Astrocyte (in vitro differentiated cells and primary cell): ENCODE measurements at places on chromosomes 4 and X.

DNA sequence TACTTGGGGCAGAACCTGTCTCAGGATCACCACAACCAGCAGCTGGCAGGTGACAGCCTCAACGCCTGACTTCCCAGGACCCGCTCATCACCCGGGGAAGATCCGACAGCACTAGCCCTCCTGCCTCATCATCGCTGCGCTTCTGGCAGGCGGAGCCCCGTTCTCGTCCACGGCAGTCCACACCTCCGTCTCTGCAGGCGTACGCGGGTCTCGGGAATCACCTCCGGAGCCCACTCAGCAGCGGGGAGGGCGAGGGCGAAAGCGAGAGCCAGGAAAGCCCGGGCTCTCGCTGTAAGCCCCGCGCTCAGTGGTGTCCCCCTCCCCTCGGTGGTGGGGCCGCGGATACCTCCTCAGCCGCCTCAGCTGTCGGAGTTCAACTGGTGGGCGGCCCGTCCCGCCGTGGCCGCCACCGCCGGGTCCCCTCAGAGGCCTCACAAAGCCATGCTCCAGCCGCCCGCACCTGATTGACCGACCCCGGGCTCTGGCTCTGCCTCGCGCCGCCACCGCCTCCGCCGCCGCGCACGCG is 518 bp upstream of the CNKSR2 start:
- DNase-seq, result no peak
- H3K4me1 ChIP-seq, result peaks cover 5% of the 10 kb centered on the region
- H3K4me3 ChIP-seq, result peak overlapping the region; percentile 62
- no peaks in the 10 kb centered on the region for H3K36me3 ChIP-seq

DNA sequence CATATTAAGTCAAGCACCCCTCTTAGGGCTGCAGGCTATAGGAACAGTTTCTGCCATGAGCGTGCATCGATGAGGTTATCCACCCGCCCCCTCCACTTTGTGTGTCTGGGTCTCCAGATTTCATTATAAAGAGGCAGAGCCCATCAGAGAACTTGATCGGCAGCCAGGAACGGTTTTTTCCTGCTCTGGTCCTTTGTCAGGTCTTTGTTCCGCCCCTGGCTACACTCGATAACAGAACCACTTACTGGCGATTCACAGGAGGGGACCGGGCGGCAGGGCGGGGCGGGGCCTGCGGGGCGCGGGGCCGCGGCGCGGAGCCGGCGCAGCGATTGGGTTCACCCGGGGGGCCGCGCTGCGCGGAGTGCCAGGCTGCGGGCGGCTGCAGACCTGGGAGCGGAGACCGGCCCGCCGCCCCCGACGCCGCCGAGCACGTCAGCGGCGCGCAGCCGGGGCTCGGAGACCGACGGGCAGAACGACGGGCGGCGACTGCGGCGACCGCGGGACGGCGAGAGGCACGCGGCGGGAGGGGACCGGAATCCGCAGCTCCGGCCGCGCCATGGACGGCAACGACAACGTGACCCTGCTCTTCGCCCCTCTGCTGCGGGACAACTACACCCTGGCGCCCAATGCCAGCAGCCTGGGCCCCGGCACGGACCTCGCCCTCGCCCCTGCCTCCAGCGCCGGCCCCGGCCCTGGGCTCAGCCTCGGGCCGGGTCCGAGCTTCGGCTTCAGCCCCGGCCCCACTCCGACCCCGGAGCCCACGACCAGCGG is at the start of gene SLC10A4:
Gene SLC10A4, plus strand, starts transcription at position 338 of the 771 bp plus-strand sequence. Its CDS starts 219 bp downstream, at position 557.
- no peaks in the 10 kb centered on the region for H3K36me3 ChIP-seq
- H3K4me1 ChIP-seq, result no peaks in the 10 kb centered on the region
- H3K27ac ChIP-seq, result no peak within 1 kb of the TSS

DNA sequence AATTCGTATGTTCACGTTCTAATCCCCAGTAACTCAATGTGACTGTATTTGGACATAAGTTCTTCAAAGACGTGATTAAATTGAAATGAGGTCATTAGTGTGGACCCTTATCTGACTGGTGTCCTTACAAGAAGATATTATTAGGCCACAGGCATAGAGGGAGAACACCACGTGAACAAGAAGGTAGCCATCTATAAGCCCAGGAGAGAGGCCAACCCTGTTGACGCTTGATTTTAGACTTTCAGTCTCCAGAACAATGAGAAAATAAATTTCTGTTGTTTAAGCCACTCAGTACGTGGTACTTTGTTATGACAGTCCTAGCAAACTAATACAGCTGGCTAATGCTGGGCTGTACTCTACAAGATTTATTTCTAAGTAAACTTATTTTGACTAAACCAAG is 1.5 kb upstream of the EIF1AX start:
- H3K4me3 ChIP-seq, result no peak overlapping the region
- no peak overlapping the region for H3K27ac ChIP-seq
- DNase-seq, result no peak
- H3K4me1 ChIP-seq, result peaks cover 12% of the 10 kb centered on the region
- peaks cover 7% of the 10 kb centered on the region for H3K36me3 ChIP-seq

GRCh38 chr4:37648084-37648817 is 37.9 kb downstream of the RELL1 start:
- peaks cover 8% of the 10 kb centered on the region for H3K4me1 ChIP-seq
- no peaks in the 10 kb centered on the region for H3K27me3 ChIP-seq
- DNase-seq, result peak; percentile 83
- no peak overlapping the region for H3K27ac ChIP-seq
- no peak overlapping the region for H3K4me3 ChIP-seq

- H3K4me3 ChIP-seq, result no peak overlapping the region
- no peaks in the 10 kb centered on the region for H3K4me1 ChIP-seq
- no peaks in the 10 kb centered on the region for H3K36me3 ChIP-seq
- peak; percentile 34 for DNase-seq
- no peaks in the 10 kb centered on the region for H3K27me3 ChIP-seq
- H3K27ac ChIP-seq, result no peak overlapping the region
Observed at GRCh38 chr4:78766026-78766425, 10.1 kb upstream of the BMP2K start.

DNA sequence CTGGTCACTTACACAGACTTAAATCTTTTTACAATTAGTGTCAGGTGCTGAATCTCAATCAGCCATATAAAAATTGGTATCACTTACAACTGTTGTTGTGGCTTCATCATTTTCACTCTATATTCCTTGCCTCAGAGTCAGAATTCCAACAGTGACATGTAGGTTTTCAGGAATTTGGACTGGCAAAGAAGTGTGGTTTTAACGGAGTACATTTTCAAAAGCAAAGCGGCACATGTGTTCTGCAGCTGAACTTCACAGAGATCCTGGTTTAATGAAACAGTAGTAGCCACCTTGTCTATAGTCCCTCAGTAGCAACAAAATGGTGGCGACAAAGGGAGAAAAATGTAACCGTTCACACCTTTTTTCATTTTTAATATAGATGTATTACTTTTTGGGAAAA is 486.6 kb downstream of the FAT4 start:
- no peaks in the 10 kb centered on the region for H3K36me3 ChIP-seq
- H3K27me3 ChIP-seq, result no peaks in the 10 kb centered on the region
- H3K4me3 ChIP-seq, result no peak overlapping the region
- H3K27ac ChIP-seq, result no peak overlapping the region

DNA sequence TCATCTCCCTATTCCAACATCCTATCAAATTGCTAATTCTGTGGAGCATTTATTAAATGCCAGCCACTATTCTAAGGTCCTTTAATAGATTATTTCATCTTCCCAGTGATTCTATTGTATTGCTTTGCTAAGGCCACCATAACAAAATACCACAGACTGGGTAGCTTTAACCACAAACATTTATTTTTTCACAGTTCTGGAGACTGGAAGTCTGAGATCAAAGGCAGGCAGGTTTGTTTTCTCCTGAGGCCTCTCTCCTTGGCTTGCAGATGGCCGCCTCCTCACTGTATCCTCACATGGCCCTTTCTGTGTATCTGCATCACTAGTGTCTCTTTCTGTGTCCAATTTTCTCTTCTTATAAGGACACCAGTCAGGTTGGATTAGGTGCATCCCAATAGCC is 64.5 kb downstream of the CPE start:
- H3K4me1 ChIP-seq, result peaks cover 15% of the 10 kb centered on the region
- peak; percentile 53 for DNase-seq
- no peak overlapping the region for H3K4me3 ChIP-seq
- H3K27me3 ChIP-seq, result no peaks in the 10 kb centered on the region
- no peak overlapping the region for H3K27ac ChIP-seq
- no peaks in the 10 kb centered on the region for H3K36me3 ChIP-seq
